DMS153 (cell line): ENCODE measurements at places on chromosomes 16 and 17.
A peak's percentile ranks its signal among the peaks of the same experiment; 100 is the strongest.

DNA sequence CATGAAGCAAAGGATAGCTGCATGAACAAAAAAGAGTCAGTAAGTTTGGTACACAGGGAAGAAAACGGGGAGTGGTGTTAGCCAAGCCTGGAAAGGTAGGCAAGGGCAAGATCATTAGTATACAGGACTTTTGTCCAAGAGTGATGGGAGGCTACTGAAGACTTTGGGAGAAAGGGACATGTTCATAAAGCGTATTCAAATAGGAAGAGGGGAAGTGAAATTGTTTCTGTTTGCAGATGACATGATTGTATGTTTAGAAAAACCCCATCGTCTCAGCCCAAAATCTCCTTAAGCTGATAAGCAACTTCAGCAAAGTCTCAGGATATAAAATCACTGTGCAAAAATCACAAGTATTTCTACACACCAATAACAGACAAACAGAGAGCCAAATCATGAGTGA is 19.4 kb downstream of the CDYL2 start:
- DNase-seq: no peak

DNA sequence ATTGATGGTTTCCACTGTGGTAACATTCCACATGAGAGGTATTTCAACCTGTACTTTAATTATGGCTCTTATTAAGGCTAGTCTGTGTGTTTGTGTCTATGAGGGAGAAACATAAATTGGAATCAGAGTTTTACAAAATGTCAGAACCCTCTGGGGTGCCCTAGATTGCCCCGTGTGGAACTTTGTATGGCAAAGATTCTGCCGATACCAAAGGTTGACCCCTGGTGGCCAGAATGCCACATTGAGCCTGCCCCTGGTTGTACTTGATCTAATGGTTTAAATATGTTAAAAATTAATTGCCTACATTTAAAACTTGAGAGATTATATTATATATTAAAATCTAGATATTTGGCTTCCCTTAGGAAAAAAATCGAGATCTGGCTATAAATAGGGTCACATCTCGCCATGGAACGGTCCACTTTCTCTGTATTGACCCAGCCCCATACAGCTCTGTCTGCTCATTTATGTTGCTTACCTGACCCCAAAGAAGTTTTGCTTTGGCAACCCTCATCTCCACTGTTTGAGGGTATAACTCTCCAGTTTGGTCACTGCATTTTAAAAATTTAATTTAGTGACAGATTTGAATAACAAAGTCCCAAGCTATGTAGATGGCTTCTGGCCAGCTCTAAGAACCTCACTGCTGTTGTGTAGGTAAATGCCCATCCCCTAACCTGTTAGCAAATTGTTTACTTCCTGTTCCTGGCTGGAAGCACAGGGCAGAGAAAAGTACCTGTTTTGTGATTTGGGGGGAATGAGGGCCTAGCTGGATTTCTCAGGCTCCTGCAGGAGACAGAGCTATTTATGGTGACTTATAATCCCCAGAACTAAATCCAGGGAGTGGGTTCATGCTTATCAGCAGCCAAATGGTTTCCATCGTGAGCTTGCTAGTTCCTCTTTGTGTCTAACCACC is 95.0 kb downstream of the PLCG2 start:
- peak; percentile 19 for DNase-seq

DNA sequence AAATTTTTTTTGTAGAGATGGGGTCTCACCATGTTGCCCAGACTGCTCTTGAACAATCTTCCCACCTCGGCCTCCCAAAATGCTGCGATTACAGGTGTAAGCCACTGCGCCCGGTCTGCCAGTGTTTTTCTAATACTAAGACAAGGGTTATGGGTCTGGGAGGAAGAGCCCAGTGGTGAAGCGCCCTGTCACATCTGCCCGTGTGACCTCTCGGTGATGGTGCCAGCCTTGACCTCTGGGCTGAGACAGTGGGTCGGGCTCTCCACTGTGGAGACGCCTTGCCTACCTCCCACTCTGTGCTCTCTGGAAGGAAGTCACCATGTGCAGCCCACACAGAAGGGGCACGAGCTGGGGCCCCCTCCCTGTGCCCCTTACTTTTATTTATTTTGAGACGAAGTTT is 5.1 kb upstream of the BAIAP2 start:
- DNase-seq: no peak

DNA sequence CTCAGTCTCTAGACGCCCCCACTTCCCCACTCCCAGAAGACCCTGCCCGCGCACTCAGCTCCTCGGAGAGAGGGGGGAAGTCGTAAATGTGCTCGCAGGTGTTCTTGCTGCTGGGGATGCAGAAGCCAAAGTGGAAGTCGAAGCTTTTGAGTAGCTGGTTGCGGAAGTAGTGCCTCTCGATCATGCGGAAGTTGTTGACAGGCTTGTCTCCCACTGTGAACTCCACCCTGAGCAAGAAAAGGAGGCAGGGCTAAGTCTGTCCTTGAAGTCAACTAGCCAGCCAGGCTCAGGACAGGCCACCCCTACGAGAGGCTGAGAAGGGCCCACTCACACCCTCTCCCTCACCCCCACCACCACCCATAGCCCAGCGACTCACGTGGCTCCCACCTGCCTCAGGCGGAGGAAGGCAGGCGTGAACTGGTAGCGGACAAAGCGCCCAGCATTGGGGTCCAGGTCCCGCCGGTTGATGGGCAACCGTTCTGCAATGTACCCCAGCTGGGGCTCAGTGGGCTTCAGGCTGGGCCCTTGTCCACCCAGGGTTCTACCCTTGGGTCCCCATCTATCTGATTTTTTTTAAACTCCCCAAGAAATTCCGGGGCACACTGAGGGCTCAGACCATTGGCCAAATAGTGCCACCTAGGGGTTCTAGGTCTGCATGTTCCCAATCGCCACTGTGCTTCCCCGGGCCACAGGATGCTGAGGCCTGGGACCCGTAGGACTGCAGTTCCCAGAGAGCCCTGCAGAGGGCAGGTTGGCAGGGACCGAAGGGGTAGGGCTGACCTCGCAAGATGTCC is 4.6 kb downstream of the UNC119 start:
- peak; percentile 49 for DNase-seq

GRCh38 chr16:1351582-1352362 is at the start of the genes GNPTG and TSR3:
TSS of gene GNPTG (plus strand) at chr16:1351931. CDS start at chr16:1351966, 35 bp downstream.
TSS of gene TSR3 (minus strand) at chr16:1351878. CDS start at chr16:1351804, 74 bp downstream.
- DNase-seq: peak; percentile 52

DNA sequence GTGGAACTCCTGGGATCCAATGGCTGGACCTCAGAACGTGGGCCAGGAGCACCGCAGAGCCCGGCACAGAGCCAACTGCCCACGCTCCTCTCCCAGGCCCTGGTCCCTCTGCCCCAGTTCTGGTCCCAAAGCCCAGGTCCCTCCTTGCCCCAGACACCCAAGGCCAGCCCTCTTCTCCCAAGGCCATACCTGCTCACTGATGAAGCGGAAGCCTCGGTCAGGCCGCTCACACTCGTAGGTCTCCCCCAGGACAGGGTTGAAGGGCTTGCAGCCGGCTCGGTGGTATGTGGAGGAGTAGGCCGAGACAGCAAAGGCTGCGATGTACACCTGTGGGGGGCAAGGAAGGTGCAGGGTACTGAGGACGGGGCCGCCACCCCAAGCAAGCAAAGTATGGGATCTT is 8.5 kb downstream of the OSBPL7 start:
- DNase-seq: no peak

- no peak for DNase-seq
Measured at GRCh38 chr17:33506889-33507650, 214.0 kb upstream of the ASIC2 start.

GRCh38 chr16:54265575-54266107 is 20.9 kb downstream of the IRX3 start:
- peak; percentile 1 for DNase-seq

DNA sequence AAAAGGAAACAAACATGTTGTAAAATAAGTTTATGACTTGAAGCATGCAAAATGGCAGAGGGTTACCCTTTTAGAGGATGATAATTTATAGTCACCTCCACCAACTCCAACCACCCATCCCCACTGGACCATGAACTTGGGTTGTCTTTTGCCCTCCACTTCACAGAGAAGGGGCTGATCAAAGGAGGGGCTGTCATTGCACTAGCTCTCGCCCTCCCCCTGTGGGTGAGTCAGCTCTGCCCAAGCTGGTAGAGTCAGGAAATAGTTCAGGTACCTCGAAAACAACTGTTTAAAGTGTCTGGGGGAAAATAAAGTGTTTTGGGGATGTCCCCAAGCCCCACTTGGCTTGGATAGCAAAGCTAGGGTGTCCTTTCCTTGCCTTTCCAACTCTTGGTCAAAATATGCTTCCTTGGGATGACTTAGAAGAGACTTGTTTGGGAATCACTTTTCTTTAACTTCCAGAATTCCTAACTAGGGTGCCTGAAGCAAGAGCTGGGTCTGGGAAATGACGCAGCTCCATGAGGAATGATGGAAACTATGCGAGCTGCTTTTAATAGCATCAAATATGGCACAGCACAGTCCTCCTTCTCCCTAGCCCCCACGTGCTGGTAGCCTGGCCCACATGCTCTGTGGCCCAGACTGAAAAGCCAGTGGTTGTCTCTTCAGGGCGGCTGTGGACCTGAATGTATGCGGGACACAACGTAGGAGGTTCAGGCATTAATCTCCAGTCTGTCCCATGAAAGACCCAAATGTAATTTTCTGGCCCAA is 40.7 kb downstream of the TBX4 start:
- no peak for DNase-seq

GRCh38 chr16:35678-36305 is 17.6 kb downstream of the POLR3K start:
- no peak for DNase-seq

DNA sequence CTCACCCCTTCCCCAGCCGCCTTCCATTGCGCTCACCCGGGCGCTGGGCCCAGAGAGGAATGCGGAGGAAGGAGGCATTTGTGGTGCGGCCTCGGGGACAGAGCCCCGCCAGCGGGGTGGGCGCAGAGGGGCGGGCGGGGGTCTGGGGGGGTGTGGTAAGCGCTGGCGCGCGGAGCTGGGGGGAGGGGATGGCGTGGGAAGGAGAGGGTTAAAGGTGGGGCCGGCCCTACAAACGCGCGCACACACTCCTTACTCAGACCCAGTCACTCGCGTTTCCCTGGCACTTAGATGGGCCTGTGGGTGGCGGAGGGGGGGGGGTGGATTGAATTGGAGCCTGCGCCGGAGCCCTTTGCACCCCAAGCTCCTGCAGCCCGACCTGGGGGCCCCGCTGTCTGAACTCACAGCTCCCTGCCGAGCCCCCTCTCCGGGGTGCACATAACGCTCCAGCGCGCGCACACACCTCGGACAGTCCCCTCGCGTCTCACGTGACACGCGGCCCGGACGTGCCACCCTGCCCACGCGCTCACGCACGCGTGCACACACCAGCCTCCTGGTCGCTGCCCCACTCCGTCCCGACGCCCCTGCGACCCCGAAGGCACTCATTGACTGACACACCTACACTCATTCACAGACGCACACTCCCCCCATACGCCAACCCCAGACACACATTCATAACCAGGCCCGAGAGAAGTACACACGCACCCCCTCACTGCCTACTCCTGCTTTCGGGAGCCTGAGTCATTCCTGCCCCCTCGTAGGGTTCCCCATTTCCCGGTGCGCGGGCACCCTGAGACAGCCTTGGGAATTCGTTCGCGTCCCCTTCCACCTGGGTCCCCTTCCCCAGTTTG is 844 bp downstream of the TBKBP1 start:
- no peak for DNase-seq

DNA sequence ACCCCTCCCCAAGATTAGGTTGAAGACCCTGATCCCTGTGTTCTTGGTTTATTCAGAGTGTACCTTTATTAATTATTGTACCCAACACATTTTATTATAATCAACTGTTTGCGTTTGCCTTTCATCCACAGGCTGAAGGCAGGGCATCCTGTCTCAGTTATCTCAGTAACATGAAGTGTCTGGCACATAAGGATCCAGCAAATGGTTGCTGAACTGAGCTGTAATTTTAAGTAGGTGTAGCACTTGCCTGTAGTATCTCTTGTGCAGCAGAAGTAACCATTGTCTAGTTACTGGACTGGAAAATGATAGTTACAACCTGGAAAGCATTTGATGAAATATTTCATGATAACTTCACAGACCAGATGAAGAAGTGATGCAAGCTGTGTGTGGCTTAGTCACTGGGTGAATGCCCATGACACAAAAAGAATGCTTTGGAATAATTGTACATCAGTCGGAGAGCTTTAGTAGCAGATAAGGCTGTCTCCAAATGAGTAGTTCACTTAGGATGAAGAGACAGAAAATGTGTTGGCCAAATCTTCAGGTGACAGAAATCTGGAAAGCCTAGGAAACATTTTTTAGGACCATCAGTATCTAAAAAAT is 56.6 kb downstream of the ESRP2 start:
- DNase-seq: no peak

DNA sequence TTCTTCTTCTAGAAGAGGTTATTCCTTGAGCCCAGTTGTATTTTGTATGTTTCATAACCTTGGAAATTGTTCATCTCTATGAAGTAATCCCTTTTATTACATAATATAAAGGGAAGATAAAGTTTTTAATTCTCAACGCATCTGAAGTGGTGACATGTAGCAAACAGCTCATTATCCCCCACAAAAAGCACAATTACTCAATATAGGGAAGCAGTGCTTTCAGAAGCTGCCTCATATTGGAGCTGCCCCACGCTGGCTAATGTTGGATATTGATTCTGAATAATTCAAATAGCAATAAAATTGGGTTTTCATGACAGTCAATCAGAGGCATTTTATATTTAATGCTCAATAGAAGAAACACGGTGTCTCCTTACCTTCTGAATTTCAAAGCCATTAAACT is 604.3 kb upstream of the RBFOX1 start:
- DNase-seq: no peak

- peak; percentile 25 for DNase-seq
Measured at GRCh38 chr17:79695797-79696609, 34.7 kb upstream of the ENPP7 start.

DNA sequence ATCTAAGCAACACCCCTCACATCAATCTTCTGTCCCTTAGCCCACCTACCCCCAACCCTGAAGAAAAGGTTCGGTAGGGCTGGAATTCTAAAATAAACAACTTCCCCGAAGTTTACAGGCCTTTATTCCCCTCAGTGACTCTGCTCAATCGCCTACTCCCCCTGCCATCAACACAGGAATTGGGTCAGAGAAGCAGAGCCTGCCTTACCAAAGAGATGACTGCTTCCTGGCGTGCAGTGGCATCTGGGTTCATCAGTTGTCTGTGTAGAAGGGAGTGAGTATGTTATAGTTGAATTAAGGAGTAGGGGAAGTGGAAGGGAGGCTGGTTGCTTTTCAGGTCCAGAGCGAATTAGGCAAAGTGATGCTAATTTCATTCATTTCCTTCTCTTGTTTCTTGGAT is 12.7 kb downstream of the HEATR9 start:
- no peak for DNase-seq
